ENCODE measurements at places on chromosomes 3 and 15.

DNA sequence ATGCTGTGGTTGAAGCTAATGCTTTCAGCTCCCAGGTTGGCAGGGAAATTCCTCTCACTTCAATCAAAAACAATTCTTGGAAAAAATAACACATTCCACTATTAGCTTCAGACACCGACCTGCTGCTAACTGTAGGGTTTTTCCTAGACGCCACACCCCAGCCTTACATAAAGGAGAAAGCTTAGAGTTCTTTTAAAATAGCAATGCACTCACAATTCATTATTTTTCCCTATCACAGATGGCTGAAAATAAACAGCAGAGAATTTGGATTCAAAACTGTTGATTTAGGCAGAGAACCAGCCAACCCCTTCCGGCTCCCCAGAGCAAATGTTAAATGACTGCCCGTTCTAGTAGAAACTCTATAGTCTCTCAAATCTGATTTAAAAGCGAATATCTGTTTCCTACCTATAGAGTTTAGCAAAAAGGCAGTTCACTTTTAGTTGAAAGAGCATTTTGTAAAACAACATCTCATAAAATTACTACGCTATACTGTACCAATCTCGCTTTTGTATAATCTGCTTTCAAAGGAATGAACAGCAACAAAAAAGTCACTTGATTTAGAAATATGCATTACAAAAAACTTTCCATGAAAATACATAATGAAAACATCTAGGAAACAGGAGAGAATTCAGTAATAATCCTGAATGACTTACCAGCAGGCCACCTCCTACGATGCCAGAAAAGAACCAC is 586 bp downstream of the TM4SF1 start:
- DNase-seq: peak; percentile 22

DNA sequence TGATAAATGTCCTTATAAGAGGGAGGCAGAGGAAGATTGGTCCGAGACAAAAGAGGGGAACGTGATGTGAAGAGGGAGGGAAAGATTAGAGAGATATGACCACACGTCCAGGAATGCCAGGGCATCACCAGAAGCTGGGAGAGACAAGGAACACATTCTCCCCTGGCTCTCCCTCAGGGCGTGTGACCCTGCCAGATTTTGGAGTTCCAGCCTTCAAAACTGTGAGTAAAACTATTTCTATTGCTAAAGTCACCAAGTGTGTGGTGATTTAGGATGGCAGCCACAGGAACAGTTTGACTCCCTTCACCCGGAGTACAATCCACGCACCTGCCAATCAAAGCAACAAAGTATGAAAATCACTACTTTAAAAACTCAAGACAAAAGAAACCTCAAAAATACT is 32.1 kb upstream of the TJP1 start:
- no peak for DNase-seq

DNA sequence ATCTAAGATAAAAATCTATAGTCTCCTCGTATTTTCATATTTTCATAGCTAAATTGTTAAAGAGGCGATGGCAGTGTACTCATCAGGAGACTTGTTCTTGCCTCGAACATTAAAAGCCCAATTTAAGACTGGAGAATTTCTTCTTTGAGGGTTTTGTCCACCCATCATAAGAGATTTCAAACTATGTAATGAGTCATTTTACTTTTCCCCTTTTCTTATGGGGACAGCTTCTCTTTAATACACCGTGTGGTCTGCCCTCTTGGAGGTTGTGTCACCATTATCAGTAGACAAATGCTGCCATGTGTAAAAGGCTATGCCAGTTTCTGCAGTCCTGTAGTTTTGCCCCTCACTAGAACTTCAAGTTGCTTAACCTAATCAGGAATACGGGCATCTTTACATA is 16.9 kb downstream of the TGFBR2 start:
- no peak for DNase-seq

- DNase-seq: no peak
Measured at GRCh38 chr3:185420762-185421161, 57.8 kb downstream of the MAP3K13 start.

All from SHP77 (cell line).